ENCODE measurements at places on chromosomes 12 and 14.

DNA sequence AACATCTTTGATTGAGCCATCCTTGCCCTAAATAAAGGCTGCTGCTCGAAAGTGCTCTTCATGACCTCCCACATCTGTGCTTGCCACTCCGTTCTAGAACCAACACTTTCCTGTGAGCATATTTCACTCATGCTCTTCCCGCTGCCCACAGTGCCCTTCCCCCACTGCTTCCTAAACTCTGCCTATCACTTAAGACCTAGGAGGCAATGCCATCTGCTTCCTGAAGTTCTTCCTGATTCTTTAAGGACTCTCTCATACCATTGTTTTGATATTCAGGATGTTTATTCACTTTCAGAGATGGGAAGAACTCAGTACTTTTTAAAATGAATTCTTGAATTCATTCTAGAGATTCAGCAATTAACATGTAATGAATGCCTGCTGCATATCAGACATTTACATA, 49.9 kb downstream of the ZFYVE21 start:
- no peak for DNase-seq

- no peak for DNase-seq
Observed at GRCh38 chr14:46482200-46482599, 169.4 kb downstream of the RPL10L start.

- no peak for DNase-seq
Observed at GRCh38 chr12:57096099-57096572, 7.2 kb downstream of the NAB2 start.

DNA sequence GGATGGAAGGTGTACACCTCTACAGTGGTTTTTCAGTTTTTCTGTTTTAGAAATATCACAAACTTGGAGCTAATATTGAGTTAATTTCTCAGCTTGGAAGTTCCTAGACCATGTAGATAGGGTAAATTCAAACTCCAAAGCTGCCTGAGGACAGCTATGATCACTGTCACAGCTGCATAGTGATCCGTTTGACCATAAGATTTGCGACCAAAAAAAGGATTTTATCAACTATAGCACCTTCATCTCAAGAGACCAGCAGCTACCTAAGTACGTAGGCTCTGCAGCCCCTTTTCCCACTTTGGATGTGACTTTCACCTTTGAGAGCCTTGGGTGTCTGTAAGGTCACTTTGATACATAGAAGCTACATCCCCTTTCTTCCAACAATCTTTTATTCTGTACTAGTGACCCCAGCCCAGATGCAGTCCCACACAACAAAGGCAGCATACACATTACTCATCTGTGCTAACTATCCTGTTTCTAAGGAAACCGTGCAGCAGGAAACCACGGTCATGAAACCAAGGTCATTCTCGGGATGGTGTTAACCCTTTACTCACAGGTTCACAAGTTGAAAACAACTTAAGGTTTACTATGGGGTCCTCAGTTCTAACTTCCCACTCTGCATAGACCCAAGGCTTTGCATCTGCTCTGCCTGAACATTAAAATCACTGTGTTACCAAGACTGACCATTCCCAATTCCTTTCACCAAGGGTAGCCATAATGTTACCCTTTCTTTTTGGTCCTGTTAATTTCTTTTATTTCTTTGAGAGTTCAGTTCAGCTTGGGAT, 75.4 kb downstream of the IFT81 start:
- DNase-seq: no peak

DNA sequence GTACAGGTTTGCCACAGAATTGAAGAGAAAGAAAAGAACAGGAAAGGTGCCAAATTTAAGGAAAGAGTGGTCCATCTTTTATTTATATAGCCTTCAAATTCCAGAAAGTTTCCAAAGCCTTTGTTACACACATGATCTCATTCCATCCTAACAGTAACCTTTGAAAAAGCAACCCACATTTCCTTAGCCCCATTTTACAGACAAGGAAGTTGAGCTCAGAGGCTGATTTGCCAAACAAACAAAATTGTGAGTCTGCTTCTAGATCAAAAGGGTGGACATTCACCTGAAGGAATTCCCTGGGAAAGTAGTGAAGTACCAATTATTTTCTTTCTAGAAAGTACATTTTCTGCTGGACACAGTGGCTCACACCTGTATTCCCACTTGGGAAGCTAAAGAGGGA, 32.0 kb downstream of the KICS2 start:
- DNase-seq: no peak

DNA sequence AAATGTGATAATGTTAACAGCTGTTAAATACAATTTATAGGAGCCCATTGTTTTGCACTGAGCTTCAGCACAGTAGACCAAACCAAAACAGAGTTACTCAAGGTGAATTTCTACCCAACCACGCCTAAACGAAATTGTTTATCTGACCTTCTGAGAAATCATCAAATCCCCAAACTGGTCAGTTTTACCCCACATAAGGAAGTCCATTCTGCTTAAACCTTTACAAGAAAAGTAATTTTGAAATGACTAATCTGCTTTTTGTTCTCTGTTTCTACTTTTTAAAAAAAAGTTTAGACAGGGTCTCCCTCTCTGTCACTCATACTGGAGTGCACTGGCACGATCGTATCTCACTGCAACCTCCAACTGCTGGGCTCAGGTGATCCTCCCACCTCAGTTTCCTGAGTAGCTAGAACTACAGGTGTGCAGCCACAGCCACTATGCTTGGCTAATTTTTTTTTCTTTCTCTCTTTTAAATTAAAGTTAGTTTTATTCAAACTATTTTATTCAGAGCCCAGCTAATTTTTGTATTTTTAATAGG, 1.4 kb upstream of the RNF10 start:
- DNase-seq: no peak

DNA sequence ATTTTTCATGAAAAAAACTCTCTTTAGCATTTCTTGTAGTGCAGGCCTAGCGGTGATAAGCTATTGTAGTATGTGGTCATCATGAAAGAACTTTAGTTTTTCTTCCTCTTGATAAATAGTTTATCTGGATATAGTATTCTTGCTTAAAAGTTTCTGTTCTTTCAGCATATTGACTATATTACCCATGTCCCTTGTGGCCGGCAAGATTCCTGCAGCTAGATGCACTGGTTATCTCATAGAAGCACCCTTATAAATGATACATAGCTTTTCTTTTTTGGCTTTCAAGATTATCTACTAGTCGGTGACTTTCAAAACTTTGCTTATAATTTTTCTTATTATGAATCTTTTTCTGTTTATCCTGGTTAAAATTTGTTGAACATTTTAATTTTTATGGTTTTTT, 234.8 kb downstream of the ALG10 start:
- DNase-seq: no peak

DNA sequence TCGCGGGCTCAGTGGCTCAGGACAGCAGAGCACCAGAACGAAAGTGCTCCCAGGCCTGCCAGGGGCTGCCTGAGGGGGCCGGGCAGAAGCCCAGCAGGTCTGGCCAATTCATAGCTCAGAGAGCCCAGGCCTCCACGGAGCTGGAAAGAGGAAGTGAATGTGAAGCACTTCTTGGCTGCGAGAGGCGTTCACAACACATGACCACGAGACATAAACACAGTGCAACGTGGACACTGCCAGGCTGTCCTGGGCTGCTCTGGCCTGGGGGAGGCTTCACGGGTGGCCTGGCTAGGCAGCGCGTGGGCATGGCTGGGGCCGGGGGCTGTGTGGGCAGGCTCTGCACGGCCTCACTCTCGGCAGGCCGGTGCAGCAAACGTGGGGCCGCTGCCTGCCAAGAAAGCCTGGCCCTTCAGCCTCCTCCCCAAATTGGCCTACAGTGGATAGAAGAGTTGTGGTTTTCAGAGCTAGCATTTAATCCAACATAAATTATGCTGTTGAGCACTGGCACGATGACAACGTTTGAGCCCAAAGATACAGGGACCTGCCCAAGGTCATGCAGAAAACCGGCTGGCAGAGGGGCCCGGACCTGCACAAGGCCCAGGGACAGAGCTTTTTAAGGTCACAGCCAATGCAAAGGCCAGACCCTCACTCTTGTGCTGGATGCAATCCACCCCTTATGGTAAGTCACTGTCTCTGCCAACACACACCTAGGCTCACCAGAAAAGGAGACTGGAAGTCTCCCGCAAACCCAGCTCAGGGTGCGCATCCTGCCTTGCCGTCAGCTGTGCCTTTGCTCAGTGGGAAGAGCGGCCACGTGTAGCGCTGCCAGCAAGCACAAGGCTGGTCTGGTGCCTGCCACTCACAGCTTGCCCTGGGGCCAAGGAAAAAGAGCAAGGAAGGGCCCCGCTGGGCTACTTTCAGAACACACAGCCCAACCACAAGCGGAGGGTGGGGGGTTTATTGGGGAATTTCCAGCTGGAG, 8.6 kb downstream of the SLC25A29 start:
- DNase-seq: no peak

DNA sequence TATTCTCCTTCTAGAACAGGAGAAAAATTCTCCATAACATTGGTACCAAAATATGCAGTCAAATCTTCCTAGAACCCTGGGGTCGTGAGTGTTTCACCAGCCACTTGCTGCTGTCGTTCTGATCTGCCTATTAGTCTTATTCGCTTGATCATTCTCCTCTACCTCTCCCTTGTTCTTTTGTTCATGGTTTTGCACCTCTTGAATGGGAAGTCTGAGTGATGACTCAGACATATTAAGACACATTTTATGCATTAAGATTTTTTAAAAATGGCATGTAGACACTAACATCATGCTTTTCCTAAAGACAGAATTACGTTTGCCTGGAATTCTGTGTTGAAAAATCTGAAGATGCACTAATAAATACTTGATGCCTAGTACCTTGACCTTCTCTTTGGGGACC, 159.2 kb upstream of the LRIG3 start:
- no peak for DNase-seq

DNA sequence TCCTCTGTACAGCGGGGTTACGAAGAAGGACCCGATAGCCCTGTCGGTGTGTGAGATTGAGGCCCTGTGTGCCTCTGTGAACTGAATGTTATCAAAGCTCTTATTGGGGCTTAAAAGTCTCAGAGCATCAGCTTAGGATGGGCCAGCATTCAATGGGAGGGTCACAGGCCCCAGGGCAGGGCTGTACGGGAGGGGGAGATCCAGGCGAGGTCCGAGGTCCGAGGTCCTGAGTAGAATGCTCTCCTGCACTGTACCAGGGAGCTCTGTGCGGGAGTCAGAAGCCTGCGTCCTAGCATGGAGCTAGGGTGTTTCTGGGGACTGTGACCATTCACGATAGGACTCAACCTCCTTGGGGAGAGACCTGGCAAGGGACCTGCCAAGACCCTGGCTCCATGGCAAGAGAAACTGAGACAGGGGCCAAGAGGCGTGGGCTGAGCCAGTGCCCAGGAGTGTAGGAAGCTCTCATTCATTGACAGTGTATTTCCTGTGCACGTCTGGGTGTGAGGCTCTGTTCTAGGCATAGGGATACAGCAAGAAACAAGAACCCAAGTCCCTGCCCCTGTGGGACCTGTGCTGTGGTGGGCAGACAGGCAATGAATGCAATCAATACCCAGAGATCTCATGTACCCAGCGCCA, 12.0 kb upstream of the FAM181A start:
- no peak for DNase-seq

DNA sequence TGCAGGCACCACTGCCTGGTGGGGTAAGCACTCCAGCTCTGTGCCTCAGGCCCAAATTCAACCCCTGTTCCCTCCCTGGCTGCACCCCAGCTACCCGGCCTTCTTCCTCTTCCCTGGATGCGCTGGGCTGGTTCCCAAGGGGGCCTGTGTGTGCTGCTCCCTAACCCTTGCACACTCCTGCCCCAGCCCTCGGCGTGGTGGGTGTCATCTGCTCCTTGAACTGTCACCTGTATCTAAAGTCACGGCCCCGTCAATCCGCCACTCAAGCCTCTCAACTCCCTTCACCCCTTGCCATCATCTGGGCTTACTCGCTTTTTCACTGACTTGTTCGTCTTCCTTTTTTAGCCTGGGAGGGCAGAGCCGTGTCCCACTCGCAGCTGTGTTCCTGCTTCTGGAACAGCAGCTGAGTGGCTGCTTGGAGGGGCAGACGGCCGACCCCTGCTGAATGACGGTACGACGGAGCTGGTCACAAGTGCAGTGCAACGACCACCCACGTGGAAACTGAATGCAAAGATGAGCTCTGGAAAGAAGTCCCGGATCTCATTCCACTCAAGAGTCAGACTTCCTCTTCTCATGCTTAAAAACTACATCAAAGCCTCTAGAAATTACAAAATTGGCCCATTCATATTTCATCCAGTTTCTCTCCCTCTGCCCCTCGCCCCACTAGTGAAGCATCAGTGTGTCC, 138.9 kb downstream of the PIWIL1 start:
- no peak for DNase-seq

DNA sequence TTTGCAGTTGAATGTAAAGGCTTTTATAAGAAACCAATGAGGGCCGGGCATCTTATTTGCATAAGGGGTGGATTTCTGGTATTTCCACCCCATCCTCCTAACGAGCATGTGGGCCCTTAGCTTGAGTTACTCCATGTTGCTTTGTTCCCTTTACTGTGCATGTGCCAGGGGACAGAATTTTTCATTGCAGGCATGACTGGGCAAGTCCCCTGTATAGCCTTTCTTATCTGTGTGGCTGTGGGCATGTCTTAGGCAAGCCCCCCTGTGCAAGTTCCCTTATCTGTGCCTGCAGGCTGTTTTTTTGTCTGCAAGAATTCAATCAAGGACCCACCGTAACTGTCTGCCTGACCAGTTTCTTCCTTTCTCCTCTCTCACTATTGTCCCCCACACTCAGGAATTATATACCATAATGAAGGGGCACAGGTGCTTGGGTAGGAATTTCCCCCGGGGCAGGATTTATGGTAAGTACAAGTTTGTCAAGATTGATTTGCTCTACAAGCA, 152.2 kb upstream of the CNOT2 start:
- DNase-seq: no peak

DNA sequence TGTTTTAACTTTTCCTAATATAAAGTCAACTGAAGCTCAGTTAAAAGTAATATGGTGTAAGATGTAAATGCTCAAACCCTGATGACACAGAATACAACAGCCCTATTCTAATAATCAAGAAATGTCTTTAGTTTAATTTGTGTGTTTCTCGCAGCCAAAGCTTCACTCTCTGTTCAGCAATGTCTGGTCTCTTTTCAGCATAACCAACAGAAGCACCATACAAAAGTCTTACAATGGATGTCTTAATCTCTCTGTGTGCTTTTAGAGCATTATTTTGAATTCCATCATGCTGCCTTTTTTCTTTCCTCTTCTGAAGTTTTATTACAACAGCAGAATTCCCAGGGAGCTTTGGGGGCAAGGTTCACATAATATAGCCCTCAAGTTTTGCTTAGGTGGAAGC, 210.2 kb upstream of the NPAS3 start:
- no peak for DNase-seq

DNA sequence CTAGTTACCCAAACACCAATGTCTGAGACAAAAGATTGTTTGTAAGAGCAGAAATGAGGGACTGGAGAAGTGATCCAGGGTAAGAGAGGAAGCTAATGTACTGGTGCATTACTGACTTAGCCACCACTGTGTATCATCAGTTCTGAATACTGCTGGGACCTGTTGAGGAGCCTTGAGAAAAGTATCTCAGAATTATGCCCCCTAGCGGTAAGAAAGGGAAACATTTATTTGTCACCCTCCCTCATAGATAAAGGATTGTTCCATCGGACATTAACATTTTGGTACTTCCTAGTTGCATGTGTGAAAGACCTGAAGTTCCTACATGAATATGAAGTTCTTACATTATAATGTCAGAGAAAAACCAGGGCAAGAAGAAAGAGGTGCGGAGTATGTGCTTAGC, 612.5 kb downstream of the FSCB start:
- DNase-seq: no peak

All from activated CD4-positive, CD25-positive, alpha-beta regulatory T cell (primary cell).